ENCODE measurements at places on chromosomes 4 and X.

- DNase-seq = no peak
Observed at GRCh38 chr4:754221-755120, 48.8 kb downstream of the PCGF3 start.

GRCh38 chrX:31500921-31501320 lies 429.1 kb upstream of the FTHL17 start:
- DNase-seq = no peak

- DNase-seq = no peak
Observed at GRCh38 chr4:111632641-111633151, 512.6 kb upstream of the FAM241A start.

DNA sequence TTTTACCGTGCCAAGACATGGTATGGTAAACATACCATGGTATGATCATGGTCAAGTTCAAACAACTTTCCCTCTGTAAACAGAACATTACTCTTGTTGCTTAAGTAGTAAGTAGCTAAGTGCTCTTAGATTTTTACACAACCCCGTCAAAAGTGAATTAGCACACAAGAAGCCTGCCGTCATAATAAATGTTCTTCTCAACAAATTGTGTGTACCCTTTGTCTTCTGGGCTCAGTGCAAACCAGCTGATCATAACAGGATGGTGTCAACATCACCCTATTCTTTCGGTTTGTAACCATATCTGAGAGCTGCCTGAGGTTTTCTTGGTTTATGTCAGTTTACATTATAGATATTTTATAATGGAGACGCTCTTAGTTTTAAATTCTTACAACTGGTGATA lies 28.8 kb downstream of the MSL3 start:
- DNase-seq = no peak

DNA sequence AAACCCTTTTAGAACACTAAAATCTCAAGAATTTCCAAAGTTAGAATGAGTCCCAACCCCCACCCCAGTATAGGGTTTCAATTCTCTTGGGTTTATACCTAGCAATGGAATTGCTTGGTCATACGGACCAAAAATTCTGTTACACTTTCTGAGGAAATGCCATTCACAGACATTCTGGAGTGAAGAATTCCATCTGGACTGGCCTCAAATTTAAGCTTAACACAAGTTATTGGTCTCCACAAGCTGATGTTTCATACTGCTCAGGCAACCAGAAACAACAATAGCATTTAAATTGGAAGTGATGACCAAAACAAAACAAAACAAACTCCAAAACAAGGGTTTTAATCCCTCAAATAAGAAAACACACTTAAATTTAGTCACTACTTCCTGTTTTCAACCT lies 51.1 kb downstream of the GPC4 start:
- no peak for DNase-seq

GRCh38 chr4:12138488-12138887 lies 709.8 kb upstream of the HS3ST1 start:
- DNase-seq = no peak

- no peak for DNase-seq
Observed at GRCh38 chrX:32183066-32183465, 1028.3 kb downstream of the DMD start.

DNA sequence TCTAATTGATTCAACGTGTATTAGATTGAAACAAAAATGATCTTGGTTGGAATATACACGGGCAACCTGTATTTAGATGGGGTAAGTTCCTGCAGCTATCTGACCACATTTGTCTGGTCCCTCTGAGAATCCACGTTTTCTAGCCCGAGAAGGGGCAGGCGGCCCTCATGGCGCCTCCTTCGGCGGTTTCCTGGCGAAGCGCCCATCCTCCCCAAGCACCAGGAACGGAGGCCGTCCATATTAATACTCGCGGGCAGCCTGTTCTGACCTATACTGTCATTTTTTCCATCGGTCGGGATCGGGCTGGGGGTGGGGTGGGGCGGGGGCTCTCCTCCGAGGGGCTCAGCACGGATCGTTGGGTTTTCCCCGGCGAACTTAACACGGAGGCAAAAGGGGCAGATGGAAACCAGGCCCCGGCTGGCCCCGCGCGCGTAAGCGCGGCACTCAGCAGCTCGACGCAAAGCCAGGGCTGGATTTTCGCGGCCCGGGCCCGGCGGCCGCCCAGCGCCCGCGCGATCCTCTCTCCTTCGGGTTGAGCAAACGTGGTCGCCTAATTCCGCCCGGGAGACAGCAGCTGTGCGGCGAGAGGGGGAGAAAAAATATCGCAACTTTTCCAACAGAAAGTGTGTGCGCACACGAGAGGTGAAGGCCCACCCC lies 77.2 kb upstream of the BCOR start:
- DNase-seq = no peak
